Right cardiac atrium (tissue), 5 donors: ENCODE measurements at places on chromosomes 4 and X.

DNA sequence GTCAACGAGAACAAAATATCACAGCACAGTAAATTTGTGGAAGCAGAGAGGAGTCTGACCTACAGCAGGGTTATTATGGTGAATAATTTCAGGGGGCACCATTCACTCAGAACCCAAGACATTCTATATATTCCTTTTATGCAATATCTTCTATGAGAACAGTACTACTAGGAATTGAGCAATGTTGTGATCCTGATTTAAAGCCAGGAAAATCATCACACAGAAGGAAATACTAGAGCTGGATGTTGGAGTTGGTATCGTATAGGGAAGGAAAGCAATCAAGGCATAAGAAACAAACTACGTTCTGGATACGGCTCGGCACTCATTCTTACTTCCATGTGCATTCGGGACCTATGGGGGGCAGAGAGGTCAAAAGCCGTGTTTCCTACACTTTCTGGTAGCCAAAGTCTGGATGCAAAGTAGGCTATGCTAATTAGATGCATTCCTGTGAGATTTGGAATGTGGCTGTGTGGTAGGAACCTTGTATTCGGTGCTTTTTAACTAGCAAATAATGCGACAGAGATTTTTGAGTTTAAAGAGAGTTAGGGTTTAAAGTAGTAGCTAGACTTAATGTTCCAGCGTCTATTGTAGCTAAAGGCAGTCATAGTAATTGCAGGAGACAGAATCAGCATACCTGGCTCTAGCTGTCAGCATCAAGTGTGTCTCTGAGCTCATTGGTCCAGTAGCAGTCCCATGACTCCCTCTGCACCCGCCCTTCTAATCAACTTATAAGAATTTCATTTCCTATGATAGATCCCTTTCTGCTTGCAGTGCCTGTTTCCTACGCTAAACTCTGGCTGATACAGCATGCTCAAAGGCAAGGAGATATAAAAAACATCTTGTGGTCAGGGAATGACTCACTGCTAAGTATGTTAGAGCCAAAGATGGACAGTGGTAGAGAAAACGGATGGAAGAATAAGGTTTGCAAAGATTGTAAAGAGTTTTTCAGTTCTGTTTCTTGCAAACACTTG, 43.3 kb upstream of the PDGFC start:
- DNase-seq: no peak

- DNase-seq: no peak
These were observed 80.3 kb upstream of the LSM6 start for GRCh38 chr4:146095091-146095690.

DNA sequence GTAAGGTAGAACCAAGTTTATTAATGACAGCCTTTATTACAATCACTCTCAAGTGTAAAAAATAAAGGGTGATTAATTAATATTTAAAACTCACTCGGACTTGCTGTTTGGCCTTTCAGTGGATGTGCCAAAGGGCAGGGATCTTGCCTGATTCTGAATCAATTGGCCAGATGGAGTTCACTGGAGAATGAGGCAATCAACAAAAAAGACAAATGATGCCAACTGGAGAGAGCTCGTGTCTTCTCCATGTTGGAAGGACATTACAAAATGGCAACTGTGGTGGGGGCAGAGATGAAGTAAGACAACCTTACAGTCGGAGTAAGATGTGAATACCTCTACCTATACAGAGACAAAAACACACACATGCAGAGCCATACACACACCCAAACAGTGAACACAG, 188.0 kb downstream of the TSPAN5 start:
- no peak for DNase-seq

DNA sequence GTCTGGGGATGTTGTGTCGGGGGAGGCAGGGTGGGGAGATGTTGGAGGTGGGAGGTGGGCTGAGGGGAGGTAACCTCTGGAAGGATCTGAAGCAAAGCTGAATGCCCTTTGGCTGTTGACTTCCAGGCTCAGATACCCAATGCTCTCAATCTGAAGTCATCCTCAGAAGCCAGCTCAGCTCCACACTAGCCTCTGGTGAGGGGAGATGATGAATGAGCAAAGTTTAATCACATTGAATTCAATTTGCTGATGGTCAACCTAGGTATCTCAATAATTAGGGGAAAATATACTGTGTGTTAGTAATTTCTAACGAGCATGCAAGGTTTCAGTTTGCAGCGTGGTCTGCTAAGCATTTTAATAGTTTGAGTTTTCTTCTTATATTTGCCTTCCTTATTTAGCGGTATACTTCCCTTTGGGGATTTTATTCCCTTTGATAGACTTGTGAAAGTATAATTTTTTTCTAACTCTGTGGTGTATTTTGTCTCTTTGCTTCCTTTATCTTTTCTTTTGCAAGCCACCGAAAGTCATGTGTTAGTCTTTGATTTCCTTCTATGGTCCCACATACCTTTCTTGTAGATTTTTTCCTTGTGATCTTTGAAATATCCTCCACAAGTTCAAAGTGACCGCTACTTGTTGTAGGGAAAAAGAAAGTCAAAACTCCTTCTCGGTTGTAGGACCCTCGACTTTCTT, 146.3 kb upstream of the LEF1 start:
- DNase-seq: no peak

DNA sequence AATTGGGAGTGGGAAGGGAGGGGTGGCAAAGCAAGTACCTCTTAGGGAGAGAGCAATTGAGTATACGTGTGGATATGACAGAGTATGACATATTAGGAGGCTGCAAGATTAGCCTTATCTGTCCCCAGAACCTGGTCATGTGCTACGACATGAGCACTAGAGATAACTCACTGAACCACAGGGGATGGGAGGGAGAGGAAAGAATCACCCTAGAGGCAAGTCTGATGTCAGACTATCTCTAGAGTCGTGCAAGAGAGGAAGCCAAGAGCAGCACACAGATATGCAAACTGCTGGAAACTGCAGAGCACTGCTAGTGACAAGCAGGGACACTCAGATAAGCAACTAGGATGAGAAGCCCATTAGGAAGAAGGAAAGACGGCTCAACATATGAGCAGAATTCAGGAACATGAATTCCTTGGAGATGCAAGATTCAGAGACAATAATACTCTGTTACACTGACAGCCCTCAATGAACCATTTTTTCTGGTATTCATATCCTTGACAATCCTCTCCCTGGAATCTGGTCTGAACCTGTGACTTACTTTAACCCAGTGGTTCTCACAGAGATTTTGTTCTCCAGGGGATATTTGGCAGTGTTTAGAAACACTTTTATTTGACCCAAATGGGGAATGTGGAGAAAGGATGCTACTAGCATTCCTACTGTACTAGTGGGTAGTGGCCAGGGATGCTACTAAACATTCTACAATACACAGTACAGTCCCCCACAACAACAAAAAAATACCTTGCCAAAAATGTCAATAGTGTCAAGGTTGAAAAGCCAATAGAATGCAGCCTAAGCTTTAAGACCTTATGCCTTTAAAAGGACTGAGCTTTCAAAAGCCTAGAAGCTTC, 84.0 kb upstream of the BMP2K start:
- DNase-seq: no peak

- no peak for DNase-seq
These were observed 168.2 kb downstream of the DCTD start for GRCh38 chr4:182748949-182749348.

- no peak for DNase-seq
These were observed 237.4 kb downstream of the CAMK2D start for GRCh38 chr4:113524096-113524495.

DNA sequence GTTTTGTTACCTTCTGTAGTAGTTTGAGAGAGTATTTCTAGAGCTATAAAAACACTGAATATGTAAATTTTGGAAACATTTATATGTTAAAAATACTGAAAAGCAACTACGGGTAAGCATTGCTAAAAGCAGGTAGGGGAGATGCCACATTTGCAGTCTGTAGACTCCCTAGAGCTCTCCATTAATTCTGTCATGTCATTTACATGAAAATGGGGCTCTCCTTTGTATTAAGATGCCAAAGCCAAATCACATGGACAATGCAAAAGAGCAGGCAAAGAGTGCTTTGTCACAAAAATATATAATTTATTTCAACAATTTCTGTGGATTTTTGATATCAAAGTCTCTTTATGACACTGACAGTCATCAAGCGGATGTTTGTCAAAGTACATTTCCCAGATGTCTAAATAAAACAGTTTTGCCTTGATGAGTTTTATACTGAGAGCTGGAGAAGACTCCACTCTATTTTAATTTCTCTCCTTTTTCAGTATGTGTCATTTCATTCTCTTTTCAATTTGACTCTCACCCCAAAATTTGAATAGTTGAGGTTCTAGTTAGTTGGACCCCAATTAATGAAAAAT, 51.8 kb downstream of the LDB2 start:
- no peak for DNase-seq

DNA sequence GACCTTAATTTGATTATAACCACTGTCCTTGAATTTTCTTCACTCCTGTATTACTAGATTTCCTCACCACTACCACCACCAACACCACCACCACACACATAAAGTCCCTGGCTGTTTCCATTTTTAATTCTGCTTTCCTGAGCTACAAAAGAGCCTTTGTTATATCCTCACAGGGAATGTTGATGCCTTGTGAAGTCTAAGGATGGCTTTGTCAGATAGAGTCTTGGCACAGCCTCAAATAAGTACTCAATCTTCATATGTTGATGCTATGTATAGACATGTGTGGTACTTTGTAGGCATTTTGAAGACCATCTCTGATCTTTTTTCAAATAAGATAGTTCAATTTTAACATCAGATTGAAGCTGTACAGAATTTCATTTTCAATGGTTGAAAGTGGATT, 1016.7 kb upstream of the LCORL start:
- no peak for DNase-seq

DNA sequence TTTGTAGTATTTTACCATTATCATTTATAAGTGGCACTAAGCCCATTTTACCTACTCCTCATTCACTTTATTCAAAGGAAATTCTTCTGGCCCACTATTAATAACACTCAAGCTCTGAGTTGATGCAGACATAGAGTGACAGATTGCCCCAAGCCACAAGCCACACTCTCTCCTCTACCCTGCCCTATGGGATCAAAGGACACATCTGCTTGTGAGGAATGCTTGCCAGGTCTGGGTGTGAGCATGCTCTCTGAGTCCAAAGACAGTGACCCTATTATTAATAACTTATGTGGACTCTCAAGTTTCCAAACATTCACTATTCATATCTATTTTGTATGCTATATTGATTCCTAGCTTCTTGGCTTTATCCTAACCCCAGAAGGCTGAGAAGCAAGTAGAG, 18.5 kb downstream of the ETNPPL start:
- DNase-seq: no peak

- DNase-seq: no peak
These were observed 424.6 kb downstream of the PABPC4L start for GRCh38 chr4:133776961-133777360.

GRCh38 chr4:57085278-57085677, 24.9 kb downstream of the IGFBP7 start:
- no peak for DNase-seq

GRCh38 chr4:139304920-139305319, 2.6 kb upstream of the NDUFC1 start:
- DNase-seq: no peak

DNA sequence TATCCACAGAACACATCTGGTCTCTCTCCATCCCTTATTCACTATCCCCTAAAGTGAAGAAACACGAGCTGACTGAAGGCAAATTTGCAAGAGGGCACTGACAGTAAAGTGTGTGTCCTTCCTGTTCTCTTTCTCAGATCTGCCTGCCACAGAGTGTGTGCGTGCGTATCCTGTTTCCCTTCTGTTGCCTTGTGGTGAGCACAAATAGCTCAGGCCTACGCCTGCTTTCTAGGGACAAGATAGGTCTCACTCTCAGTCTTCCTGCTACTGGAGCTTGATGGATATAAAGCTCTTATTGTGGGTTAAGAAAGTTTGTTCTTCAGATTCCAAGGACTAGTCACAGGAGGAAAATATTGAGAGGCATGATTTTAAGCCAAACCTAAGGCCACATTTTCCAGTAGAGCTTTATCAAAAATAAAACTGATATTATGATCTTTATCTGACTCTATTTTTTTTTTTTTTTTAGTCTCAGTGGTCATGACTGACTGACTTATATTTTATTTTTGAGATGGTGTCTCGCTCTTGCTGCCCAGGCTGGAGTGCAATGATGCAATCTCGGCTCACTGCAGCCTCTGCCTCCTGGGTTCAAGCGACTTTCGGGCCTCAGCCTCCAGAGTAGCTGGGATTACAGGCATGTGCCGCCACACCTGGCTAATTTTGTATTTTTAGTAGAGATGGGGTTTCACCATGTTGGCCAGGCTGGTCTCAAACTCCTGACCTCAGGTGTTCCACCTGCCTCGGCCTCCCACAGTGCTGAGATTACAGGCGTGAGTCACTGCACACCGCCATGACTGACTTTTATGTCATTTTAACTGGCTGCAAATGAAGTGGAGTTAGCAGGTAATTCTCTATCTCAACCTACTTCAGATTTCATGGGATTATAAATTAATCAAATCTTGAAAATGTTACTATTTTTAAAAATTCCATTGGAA, 140.3 kb upstream of the SH3RF1 start:
- no peak for DNase-seq
